Activated CD8-positive, alpha-beta memory T cell treated with anti-CD3 and anti-CD28 coated beads for 4 hours (primary cell): ENCODE measurements at places on chromosomes 7 and 10.

DNA sequence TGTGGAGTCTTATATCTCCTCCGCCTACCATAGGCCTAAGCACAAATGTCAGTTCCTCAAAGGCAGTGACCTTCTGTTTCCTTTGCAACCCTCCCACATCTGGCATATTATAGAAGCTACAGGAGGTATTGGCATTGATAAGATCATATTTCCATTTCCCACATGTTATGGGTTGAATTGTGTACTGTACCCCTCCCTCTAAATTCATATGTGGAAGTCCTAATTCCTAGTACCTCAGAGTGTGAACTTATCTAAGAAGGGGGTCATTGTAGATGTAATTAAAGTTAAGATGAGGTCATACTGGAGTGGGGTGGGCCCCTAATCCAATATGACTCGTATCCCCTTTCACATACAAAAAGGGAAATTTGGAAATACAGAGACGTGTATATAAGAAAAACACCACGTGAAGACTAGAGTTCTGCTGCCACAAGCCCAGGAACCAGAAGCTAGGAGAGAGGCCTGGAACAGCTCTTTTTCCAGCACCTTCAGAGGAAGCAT, 6.1 kb upstream of the LAMB4 start:
- DNase-seq = no peak

DNA sequence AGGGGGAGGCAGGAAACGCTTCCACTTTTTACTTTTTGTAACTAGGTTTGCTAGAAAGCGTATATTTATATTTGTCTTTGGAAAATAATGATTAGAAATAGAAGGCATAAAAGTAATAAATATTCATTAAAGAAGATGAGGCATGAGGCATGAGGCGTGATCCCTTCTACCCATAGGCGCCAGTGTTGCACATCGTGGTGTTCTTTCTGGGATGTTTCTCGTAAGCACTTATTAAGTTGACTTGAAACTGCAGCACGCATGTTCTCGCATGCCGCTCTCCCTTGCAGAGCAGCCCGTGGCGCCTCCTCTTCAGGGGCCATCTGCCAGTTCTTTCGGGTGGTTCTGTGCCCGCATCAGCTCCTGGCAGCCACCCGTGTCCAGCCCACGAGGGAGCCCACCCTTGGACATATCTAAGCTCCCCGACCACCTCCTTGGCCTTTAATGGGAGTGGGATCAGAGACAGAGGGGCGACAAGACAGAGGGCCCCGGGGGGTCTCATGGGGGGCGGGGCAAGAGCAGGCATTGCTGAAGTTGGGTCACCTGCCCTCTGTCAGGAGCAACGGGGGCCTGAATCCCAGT, 28.5 kb upstream of the CSGALNACT2 start:
- no peak for DNase-seq

GRCh38 chr7:538764-539685, 19.4 kb upstream of the PDGFA start:
- no peak for DNase-seq

DNA sequence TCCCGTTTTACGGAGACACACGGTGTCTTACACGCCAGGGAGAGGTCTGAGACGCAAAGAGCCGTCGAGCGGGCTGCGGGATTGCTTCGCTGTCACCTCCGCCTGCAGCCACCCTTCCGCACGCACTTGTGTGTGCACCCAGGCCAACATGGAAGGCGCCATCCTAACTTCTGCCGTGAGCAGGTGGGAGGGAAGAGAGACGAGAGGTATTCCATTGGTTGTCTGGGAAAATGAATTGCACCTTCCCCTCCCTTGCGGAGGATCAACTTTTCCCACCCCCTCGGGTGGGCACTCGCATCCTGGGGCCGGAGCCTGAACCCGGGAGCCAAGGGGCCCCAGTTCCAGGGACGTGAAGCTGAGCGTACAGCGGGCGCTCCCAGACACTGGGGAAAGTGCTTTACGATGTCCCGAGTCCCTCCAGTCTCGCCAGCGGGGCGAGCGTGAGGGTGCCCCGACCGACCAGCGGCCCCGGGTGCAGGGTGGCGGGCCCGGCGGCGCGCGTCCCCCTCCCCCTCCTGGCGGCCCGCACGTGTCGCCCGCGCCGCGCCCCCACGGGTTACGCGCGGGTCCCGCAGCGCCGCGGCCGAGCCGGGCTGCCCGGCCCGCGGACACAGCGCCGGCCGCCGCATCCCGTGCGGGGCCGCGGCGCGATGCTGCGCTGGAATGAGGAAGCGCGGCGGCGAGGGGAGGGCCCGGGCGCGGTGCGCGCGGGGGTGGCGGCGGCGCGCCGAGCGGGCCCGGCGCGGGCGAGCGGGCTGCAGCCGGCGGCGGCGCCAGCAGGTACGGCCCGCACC, 984 bp upstream of the IKZF1 start:
- no peak for DNase-seq

- no peak for DNase-seq
Observed at GRCh38 chr10:14184841-14185315, 145.8 kb downstream of the FRMD4A start.
